ENCODE measurements at places on chromosomes 6 and 20.

- H3K27me3 ChIP-seq, result peaks cover 16% of the 10 kb centered on the region
- no peaks in the 10 kb centered on the region for H3K36me3 ChIP-seq
- H3K27ac ChIP-seq, result no peak overlapping the region
- peaks cover 11% of the 10 kb centered on the region for H3K4me1 ChIP-seq
These were observed 89.3 kb downstream of the RNASET2 start for GRCh38 chr6:166866839-166867637.

- H3K36me3 ChIP-seq, result no peaks in the 10 kb centered on the region
- H3K4me3 ChIP-seq, result no peak overlapping the region
- no peaks in the 10 kb centered on the region for H3K4me1 ChIP-seq
- H3K27me3 ChIP-seq, result no peaks in the 10 kb centered on the region
These were observed 57.5 kb downstream of the LIN28B start for GRCh38 chr6:105014448-105014847.

DNA sequence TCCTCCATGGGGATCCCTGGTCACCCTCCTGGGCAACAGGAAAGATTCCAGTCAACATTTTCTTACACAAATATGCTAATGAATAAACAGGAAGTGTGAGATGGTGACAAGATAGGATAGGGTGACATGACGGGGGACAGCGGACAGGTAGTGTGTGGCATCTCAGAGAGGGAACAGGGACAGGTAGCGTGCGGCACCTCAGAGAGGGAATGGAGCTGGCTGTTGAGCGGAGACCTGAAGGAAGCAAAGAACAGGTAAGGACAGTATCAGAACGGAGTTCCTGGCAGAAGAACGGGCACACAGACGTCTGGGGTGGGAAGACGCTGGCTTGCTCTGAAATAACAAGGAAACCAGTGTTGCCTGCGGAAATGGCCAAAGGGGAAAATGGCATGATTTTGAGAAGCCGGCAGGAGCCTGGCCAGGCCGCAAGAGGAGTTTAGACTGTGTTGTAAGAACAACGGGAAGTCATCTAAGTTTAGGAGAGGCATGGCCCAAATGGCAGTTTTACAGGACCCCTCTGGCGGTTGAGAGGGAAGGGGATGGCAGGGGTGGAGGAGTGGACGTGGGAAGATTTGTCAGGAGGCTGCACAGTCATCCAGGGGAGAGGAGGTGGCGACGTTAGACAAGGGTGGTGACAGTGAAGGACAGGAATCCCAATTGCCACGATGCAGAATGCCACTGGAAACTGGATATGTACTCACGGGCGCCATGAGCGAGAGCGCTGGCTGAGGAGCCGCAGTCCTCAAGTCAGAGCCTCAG is 111.6 kb downstream of the JPH2 start:
- no peak overlapping the region for H3K4me3 ChIP-seq
- no peak overlapping the region for H3K27ac ChIP-seq
- no peaks in the 10 kb centered on the region for H3K36me3 ChIP-seq
- no peak for DNase-seq
- peaks cover 7% of the 10 kb centered on the region for H3K4me1 ChIP-seq
- no peaks in the 10 kb centered on the region for H3K27me3 ChIP-seq

GRCh38 chr20:62765432-62766070 is 30.7 kb upstream of the MRGBP start:
- no peak overlapping the region for H3K27ac ChIP-seq
- no peaks in the 10 kb centered on the region for H3K4me1 ChIP-seq
- no peaks in the 10 kb centered on the region for H3K36me3 ChIP-seq
- no peak overlapping the region for H3K4me3 ChIP-seq

DNA sequence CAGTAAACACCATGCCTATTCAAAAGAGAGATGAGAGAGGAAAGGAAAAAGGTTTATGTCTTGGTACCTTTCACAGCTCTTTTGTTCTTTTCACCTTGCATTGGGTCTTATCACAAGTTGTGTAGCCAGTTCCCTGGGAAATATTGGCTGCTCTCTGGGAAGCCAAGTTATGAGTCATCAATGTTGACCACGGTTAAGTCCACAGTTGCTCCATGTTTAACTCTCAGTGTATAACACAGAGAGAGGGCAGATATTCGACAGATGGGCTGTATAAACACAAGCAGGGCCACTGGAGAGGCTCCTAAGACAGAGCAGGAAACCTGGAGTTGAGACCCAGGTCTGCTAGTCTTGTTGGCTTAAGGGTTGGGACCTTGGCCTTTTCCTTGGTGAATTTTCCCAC is 718.6 kb downstream of the QKI start:
- no peaks in the 10 kb centered on the region for H3K4me1 ChIP-seq
- DNase-seq, result no peak
- no peak overlapping the region for H3K4me3 ChIP-seq
- peaks cover 2% of the 10 kb centered on the region for H3K27me3 ChIP-seq

GRCh38 chr6:13573669-13574110 is 711 bp upstream of the SIRT5 start:
- H3K4me1 ChIP-seq, result peaks cover 16% of the 10 kb centered on the region
- no peaks in the 10 kb centered on the region for H3K36me3 ChIP-seq
- DNase-seq, result peak; percentile 49
- H3K27ac ChIP-seq, result peak overlapping the region; percentile 87
- no peaks in the 10 kb centered on the region for H3K27me3 ChIP-seq

- H3K4me3 ChIP-seq, result no peak overlapping the region
- H3K4me1 ChIP-seq, result no peaks in the 10 kb centered on the region
- no peaks in the 10 kb centered on the region for H3K36me3 ChIP-seq
- no peak overlapping the region for H3K27ac ChIP-seq
- DNase-seq, result no peak
These were observed 97.7 kb downstream of the BTBD9 start for GRCh38 chr6:38542031-38542430.

DNA sequence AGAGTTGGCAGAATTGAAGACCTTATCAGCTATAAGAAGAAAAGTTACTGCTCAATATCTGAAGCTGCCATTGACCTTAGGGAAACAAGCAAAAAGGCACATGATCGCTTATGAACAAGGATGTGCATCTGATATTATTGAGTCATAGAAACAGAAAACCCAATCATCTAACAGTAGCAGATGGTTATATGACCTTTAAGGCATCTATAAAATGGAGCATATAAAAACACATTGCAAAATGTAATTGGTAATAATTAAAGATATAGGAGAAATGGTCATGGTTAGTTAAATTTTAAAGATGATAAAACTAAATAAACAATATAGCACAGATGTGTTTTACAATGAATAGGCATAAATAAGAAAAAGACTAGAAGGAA is 260.1 kb upstream of the TAB2 start:
- no peak overlapping the region for H3K27ac ChIP-seq
- H3K27me3 ChIP-seq, result no peaks in the 10 kb centered on the region
- no peaks in the 10 kb centered on the region for H3K36me3 ChIP-seq
- H3K4me3 ChIP-seq, result no peak overlapping the region
- no peak for DNase-seq
- H3K4me1 ChIP-seq, result peaks cover 42% of the 10 kb centered on the region

- DNase-seq, result no peak
- no peaks in the 10 kb centered on the region for H3K4me1 ChIP-seq
- no peak overlapping the region for H3K4me3 ChIP-seq
- no peaks in the 10 kb centered on the region for H3K27me3 ChIP-seq
These were observed 18.2 kb downstream of the SNAP25 start for GRCh38 chr20:10236540-10237533.

GRCh38 chr6:94478133-94479005 is 1059.0 kb upstream of the EPHA7 start:
- no peak overlapping the region for H3K4me3 ChIP-seq
- no peaks in the 10 kb centered on the region for H3K27me3 ChIP-seq
- H3K27ac ChIP-seq, result no peak overlapping the region
- H3K36me3 ChIP-seq, result no peaks in the 10 kb centered on the region
- no peak for DNase-seq

- peak overlapping the region; percentile 89 for H3K27ac ChIP-seq
- peaks cover 15% of the 10 kb centered on the region for H3K4me1 ChIP-seq
- H3K4me3 ChIP-seq, result peak overlapping the region; percentile 82
- H3K27me3 ChIP-seq, result no peaks in the 10 kb centered on the region
- peaks cover 9% of the 10 kb centered on the region for H3K36me3 ChIP-seq
- DNase-seq, result no peak
These were observed 590 bp downstream of the RNF217 start for GRCh38 chr6:124962639-124963415.

GRCh38 chr6:53335224-53335994 is 13.3 kb downstream of the ELOVL5 start:
- H3K27ac ChIP-seq, result peak overlapping the region; percentile 47
- H3K36me3 ChIP-seq, result peaks cover 27% of the 10 kb centered on the region
- H3K27me3 ChIP-seq, result no peaks in the 10 kb centered on the region
- DNase-seq, result peak; percentile 83
- no peak overlapping the region for H3K4me3 ChIP-seq

- no peak overlapping the region for H3K4me3 ChIP-seq
- no peaks in the 10 kb centered on the region for H3K36me3 ChIP-seq
- H3K4me1 ChIP-seq, result no peaks in the 10 kb centered on the region
- DNase-seq, result no peak
- H3K27ac ChIP-seq, result no peak overlapping the region
- no peaks in the 10 kb centered on the region for H3K27me3 ChIP-seq
These were observed 69.3 kb downstream of the FAM50B start for GRCh38 chr6:3918469-3918868.

- no peaks in the 10 kb centered on the region for H3K4me1 ChIP-seq
- no peak for DNase-seq
- H3K27ac ChIP-seq, result no peak overlapping the region
- H3K4me3 ChIP-seq, result no peak overlapping the region
- H3K27me3 ChIP-seq, result no peaks in the 10 kb centered on the region
- H3K36me3 ChIP-seq, result no peaks in the 10 kb centered on the region
These were observed 139.7 kb upstream of the FLRT3 start for GRCh38 chr20:14477125-14477524.

DNA sequence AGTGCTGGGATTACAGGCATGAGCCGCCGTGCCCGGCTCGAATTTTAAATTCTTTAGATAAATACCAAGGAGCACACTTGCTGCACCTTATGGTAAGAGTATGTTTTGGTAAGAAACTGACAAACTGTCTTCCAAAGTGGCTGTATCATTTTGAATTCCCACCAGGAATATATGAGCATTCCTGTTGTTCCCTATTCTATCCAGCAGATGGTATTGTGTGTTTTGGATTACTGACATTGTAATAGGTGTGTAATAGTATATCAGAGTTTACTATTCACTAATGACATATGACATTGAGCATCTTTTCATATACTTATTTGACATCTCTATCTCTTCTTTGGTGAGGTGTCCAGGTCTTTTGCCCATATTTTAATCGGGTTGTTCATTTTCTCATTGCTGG is 40.5 kb downstream of the TGM6 start:
- no peak overlapping the region for H3K4me3 ChIP-seq
- peaks cover 20% of the 10 kb centered on the region for H3K27me3 ChIP-seq
- H3K36me3 ChIP-seq, result no peaks in the 10 kb centered on the region
- H3K4me1 ChIP-seq, result no peaks in the 10 kb centered on the region
- H3K27ac ChIP-seq, result no peak overlapping the region

DNA sequence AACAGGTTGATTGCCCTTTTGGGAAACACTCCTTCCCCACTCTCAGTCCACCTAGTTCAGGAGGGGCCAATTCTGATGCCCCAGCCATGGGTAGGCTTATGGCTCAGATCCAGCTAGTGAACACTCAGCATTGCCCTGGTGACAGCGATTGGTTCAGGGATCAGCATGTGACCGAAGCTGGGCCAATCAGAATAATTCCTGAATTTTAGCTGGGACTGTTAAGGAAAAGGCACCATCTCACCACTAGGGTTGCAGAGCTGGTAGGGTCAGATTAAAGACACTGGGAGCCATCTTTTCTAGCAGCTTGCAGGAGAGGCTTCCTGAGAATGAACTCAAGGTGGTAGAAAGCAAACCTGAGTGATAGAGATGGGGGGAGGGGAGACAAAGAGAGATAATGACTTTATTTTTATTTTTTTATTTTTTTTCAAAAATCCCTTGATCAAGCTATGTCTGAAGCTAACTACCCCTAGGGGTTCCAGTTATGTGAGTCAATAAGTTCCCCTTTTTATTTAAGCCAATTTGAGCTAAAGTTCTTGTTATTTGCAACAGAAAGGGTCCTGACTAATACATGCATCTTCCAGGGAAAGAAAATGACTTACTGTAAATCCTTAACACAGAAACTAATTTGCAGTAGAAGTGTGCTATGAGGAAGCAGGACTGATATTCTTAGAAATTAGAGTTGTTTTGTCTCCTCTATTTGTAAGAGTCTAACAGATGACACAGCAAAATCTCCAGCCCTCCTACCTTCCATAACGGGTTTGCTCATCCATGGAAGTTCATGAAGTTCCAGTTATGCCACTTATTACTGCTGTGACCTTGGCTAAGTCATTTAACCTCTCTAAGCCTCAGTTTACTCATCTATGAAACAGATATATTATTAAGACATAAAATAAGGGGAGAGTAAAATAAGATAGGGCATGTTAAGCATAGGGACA is 44.7 kb downstream of the EYA2 start:
- no peaks in the 10 kb centered on the region for H3K36me3 ChIP-seq
- no peak for DNase-seq
- H3K27ac ChIP-seq, result no peak overlapping the region
- H3K4me1 ChIP-seq, result no peaks in the 10 kb centered on the region

GRCh38 chr6:18962361-18962905 is 575.3 kb downstream of the RNF144B start:
- no peaks in the 10 kb centered on the region for H3K27me3 ChIP-seq
- H3K27ac ChIP-seq, result no peak overlapping the region
- no peaks in the 10 kb centered on the region for H3K36me3 ChIP-seq
- DNase-seq, result no peak
- H3K4me1 ChIP-seq, result no peaks in the 10 kb centered on the region

DNA sequence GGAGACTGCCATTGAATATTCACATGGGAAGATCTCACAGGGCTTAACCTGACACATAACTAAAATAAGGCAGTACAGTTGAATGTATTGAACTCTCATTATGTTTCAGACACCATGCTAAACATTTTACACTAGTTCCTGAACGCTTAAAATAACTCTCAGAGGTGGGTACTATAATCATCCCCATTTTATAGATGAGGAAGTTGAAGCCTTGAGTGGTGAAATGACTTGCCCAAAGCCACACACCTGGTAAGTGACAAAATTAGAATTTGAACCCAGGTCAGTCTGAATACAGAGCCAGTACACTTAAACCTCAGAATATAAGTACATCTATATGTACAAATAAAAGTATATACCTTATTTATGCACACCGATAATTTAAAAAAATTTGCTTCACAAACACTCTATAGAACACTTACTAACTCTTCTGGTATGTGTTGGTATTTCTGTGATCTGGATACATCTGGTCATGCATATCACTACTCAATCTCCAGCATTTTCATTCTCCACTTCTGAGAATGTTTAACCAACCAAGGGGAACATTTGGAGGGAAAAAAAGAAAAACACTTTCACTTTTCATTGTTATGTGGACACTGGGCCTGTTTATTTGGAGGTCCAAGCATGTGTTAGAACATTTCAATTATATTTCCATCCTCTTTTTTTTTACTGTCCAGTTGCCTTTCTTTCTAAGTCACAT is 4.6 kb upstream of the BICRAL start:
- no peaks in the 10 kb centered on the region for H3K27me3 ChIP-seq
- H3K4me3 ChIP-seq, result no peak overlapping the region
- peaks cover 50% of the 10 kb centered on the region for H3K4me1 ChIP-seq
- no peak overlapping the region for H3K27ac ChIP-seq
- no peaks in the 10 kb centered on the region for H3K36me3 ChIP-seq

All from common myeloid progenitor, CD34-positive (primary cell).